Activated naive CD8-positive, alpha-beta T cell treated with anti-CD3 and anti-CD28 coated beads, Interleukin-2, amount 50 U/mL, for 24 hours (primary cell): ENCODE measurements at places on chromosomes 5 and 9.

DNA sequence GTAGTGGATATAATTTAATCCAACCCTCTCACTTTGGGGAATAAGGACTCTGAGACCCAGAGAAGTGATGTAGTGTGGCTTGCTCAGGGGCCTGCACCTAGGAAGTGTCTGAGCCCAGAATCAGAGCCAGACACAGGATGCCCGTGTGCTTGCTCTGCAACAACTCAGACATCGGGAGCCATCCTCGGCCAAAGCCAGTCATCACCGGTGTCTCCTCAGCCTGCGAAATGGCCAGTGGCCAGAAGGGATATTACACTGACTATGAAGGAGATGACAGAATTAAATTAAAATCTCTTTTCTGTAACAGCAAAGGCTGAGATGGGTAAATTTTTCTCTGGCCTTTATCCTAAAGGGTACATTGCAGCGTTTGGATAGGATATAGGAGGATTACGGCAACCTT is 102.9 kb downstream of the MARCHF11 start:
- no peak for DNase-seq

- DNase-seq: no peak
These were observed 162.5 kb downstream of the SPOCK1 start for GRCh38 chr5:137336565-137337120.

- DNase-seq: no peak
These were observed 48.2 kb downstream of the CDK5RAP2 start for GRCh38 chr9:120531683-120532300.

DNA sequence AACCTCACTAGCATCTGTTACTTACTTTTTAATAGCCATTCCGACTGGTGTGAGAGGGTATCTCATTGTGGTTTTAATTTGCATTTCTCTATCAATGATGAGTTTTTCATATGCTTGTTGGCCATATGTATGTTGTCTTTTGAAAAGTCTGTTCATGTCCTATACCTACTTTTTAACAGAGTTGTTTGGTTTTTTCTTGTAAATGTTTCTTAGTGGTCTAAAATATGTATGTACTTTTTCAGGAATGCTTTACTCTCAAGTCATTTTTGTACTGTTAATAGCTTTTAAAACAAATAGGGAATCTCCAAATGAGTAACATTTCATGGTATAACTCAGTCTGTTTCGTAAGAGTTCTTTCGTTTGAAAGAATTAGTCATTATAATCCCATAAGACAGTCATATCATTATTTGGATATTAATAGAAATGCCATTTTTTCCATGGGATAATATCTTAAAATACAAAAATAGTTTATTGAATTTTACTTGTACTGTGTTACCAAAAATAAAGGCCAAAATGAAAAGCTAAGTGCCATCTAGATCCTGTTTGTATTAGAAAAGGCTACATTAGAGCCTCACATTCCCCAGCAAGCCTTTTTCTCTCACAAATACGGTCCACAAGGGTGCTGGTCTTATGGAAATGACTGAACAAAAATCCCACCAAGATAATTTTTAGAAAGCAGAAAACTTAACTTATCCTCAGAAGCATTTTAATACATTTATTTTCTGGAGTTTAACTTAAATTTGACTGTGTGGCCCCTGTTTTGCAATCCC is 247.7 kb downstream of the PJA2 start:
- DNase-seq: no peak

GRCh38 chr5:154179846-154180710 is 10.5 kb upstream of the GALNT10 start:
- DNase-seq: peak; percentile 17
